Thyroid gland (tissue), 4 donors: ENCODE measurements at places on chromosomes 11 and 22.

- no peak for DNase-seq
These were observed 343.2 kb downstream of the NTM start for GRCh38 chr11:131713529-131714134.

GRCh38 chr11:75715688-75716087 is 1.9 kb upstream of the MOGAT2 start:
- DNase-seq = no peak

- DNase-seq = no peak
These were observed 42.3 kb downstream of the PLAAT5 start for GRCh38 chr11:63448646-63449045.

GRCh38 chr22:21693333-21693998 is 27.7 kb downstream of the PPIL2 start:
- DNase-seq = no peak

DNA sequence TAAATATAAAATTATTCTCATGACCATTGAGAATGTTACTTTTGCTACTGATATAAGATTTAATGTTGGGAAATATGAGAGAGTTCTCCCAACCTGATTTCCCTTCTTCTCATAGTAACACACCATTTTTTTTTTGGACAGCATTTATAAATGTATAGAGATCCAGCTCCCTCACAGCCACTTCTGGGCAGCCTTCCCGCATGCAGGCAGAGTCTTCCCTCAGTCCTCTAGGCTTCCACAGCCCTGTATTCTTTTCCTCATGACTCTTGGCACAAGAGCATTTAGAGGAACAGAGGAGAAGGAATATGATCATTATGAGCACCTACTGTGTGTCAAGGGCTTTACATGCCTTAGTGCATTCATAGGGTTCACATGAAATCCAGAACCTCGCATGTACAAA is 9.0 kb downstream of the DTX4 start:
- no peak for DNase-seq
